RKO (cell line): ENCODE measurements at places on chromosomes 6 and 20.

GRCh38 chr20:57047281-57048026, 219.0 kb downstream of the BMP7 start:
- DNase-seq, result peak; percentile 12

GRCh38 chr6:137415127-137415833, 78.9 kb downstream of the OLIG3 start:
- peak; percentile 5 for DNase-seq

- no peak for DNase-seq
These were observed 269.7 kb downstream of the PRL start for GRCh38 chr6:22027040-22027725.

- DNase-seq, result no peak
These were observed 14.0 kb downstream of the MRPS18A start for GRCh38 chr6:43673444-43674084.

DNA sequence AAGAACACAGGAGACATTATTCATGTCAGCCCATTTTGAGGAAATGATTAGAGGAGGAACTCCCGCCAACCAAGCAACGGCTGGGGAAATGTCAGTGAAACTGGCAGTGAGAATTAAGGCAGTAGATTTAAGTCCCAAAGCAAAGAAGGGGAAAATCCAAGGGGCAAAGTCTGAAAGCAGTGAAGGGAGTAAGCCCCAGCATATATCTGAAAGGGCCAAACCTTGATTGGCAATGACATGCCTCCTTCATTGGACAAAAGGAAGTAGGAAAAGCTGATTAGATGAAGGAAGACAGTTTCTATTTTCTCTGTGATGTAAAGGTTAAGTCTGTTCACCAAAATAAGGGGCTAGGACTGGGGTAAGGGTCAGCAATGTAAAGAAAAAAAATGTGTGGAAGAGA, 190.3 kb downstream of the RNF144B start:
- no peak for DNase-seq
